ENCODE measurements at places on chromosomes 5 and 9.
A peak's percentile ranks its signal among the peaks of the same experiment; 100 is the strongest.

- no peak for DNase-seq
Measured at GRCh38 chr5:33337637-33337992, 103.2 kb upstream of the TARS1 start.

GRCh38 chr9:6925836-6926235 is 168.1 kb downstream of the KDM4C start:
- DNase-seq = no peak

- no peak for DNase-seq
Measured at GRCh38 chr5:169610606-169611005, 26.5 kb upstream of the DOCK2 start.

GRCh38 chr5:149849966-149850910 is 94.4 kb downstream of the PDE6A start:
- DNase-seq = no peak

- DNase-seq = no peak
Measured at GRCh38 chr9:86405926-86406325, 51.7 kb upstream of the TUT7 start.

DNA sequence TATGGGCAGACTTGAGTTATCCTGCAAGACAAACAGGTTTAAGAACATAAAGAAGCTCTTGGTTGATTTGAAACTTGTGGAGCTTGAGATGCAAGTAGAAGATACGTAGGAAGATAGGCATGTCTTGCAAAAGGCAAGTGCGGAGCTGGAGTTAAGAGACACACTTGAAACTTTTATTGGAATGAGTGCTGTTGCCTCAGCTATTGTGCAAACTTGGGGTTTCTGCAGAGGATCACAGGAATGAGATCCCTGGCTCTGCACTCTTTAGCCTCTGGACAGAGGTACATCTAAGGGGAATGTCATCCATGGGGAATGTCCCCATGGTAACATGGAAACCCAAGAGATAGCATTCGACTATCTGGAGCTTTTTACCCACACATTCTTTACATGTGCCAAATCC is 121.1 kb downstream of the ADCY2 start:
- DNase-seq = no peak

DNA sequence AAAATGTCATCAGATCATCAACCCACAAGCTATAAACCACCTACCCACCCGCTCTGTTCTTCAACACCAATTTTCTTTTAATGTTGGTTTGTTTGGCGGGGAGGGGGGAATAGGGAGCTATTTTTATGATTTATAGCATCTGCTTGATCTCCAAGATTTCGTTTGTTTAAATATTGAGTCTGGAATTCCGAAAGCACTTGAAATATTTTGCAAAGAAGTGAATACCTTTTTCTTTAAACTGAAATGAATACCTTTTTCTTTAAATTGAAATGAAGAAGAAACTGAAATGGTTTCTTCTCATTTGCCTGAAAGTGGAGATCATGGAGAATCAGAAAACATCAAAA is 49.0 kb upstream of the TENT2 start:
- DNase-seq = no peak

GRCh38 chr5:67520161-67520908 is 323.7 kb upstream of the CD180 start:
- peak; percentile 30 for DNase-seq

DNA sequence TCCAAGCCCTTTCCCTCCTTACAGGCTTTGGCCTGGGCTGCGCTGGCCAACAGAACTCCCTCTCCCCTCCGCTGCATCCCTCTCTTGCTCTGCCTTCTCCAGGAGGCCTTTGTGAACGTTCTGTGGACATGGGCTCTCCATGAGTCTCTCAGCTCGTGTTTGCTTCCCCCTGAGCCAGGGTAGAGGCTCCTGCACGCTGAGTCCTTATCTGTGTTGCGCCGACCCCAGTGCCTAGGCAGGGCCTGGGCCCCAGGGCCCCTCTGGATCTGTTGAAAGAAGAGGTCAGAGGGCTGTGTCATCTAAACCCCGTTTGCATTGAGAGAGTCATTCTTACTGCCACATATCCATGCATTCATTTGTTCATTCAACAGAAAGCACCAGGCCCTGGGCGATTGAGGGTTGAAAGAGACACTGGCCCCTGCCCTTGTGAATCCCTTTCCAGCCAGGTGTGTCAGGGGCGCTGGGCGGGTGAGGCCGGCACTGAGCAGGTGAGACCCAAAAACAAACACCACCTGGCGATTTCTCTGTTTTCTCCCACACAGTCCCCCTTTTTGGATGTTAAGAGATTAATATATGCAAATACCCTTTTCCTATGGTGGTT is 111.2 kb upstream of the IER5L start:
- no peak for DNase-seq

- DNase-seq = no peak
Measured at GRCh38 chr9:127021664-127022363, 100.6 kb downstream of the ANGPTL2 start.

DNA sequence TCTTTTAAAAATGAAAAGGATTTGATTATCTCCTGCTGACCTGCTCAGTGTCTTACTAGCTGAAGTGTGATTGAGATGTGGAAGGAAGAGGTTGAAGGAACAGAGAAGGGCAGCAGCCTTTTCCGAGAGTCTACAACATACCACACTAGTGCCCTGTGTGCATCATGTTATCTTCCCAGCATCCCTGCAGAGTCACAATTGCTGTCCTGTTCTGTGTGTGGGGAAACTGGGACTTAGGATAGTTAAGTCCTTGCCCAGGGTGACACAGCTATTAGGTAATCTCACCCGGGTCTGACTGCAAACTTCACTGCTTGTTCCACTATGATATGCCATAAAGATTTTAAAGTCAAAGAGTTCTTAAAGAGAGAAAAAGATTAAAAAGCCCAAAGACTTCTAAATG is 55.8 kb downstream of the FAM78A start:
- no peak for DNase-seq

DNA sequence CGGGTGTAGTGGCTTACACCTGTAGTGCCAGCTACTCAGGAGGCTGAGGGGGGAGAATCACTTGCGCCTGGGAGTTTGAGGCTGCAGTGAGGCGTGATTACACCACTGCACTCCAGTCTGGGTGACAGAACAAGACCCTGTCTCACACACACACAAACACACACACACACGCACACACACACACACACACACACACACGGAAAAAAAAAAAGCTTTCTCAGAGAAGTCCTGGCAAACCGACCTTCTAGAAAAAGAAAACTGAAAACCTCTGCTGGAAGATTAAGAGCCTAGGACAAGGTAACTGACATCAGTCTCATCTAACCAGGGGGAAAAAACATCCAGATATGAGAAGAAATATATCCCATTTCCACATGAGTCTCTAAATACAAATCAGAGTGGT is 140.3 kb upstream of the RETREG1 start:
- DNase-seq = no peak

Measured in NCI-H146 (cell line).